ENCODE measurements at places on chromosomes 3 and 15.

GRCh38 chr15:74022706-74023470, 28.4 kb downstream of the PML start:
- no peak for DNase-seq

DNA sequence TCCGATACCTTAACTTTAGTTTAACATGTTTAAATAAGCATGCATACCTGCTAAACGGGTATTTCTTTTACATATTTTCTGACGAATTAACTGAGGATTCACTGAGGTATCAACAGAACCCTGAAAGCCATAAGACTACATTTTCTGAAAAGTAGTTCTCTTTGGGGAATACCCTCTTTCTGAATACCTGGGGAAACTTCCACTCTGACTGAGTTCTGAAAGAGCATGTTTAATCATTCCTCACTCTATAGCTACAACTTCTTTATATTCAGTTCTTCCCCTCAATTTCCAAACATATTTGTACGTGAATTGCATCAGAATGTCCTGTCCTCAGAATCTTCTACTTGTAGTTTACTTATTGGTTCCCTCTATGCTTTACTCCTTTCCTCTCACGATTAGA, 403.0 kb downstream of the ROBO1 start:
- DNase-seq, result no peak

GRCh38 chr3:37347941-37348340, 173.6 kb upstream of the LRRFIP2 start:
- DNase-seq, result no peak

DNA sequence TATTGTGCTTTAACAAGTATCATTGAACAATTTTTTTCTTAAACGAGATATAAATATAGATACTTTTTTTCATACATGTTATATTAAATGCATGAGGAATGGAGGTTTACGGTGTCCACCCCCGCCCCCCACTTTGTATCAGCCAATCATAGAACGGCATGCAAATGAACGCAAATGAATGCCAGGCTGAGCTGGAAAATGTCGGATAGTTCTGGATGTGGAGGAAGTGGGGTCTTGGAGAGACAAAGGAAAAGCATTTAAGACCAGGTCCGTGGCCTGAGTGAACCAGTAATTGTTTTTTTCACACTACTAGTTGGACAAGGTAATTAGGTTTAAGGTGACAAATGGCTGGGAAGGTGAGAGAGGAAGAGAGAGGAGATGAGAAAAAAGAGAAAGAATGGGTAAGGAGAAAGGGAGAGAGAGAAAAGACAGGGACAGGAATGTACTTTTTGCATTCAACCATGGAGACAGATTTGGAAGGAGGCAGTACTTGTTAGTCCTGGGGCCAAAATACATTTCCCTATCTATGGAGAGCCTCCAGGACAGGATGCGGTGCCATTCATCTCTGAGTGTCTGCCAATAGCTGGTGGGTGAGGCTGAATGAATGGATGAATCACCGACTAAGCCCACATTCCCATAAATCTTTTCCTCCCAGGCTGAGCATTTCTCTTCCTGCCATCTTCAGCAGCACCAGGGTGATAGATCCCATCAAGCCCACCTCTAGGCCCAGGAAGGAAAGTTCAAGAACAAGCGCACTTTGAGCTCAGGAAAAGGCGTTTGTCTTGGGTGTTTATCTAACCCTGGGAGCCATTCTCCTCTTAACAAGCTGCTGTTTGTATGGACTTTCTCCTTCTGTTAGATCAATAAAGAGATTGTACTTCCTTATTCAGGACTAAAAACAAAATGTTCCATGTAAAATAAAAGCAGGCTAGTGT, 1.4 kb upstream of the RAD18 start:
- DNase-seq, result no peak
